Epithelial cell of esophagus (primary cell): ENCODE measurements at places on chromosomes 4 and X.

GRCh38 chr4:140372751-140373327 lies 607 bp upstream of the SCOC start:
- peak; percentile 19 for DNase-seq

DNA sequence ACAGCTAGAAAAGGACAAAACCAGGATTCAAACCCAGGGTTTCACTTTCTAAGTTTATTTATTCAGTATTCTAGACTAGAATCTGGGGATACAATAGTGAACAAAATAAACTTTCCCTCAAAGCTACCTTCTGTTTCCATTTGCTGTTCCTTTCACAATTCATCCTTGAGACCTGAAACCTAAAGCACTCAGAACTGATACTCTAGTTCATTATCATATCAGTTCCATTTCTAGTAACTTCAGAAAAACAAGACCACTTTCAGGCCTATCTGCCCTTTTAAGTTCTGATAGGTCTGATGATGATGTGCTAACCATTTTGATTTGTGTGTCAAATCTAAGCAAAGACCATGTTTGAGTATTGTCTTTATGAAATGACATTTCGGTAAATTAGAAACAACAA lies 7.8 kb upstream of the XK start:
- DNase-seq, result no peak

DNA sequence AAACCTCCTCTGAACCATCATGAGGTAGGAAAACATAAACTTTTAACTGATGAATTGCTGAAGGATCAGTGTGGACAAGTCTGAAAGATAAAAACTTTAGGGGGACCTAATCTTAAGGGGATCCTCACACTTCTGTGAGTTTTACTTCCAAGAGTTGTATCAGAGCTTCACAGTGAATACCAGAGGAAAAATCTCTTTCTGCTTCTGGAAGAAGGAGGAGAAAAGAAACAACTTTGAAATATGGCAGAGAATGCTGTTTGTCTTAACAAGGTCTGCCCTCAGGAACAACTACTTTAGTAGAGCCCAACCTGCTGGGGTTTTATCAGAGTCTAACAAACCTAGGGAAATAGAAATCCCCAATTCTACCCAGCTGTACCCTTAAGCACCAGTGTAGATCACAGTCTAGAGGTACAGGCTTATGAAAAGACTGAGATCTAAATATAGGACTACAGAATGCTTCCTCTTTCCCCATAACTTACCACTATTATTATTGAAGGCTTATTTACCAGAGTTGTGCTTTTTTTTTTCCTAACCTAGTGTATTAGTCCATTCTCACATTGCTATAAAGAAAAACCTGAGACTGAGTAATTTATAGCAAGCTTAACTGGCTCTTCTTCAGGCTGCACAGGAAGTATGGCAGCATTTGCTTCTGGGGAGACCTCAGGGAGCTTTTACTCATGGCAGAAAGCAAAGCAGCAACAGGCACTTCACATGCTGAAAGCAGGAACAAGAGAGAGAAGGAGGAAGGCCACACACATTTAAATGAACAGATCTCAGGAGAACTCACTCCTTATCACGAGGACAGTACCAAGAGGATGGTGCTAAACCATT lies 167.9 kb downstream of the CAMK2D start:
- no peak for DNase-seq

DNA sequence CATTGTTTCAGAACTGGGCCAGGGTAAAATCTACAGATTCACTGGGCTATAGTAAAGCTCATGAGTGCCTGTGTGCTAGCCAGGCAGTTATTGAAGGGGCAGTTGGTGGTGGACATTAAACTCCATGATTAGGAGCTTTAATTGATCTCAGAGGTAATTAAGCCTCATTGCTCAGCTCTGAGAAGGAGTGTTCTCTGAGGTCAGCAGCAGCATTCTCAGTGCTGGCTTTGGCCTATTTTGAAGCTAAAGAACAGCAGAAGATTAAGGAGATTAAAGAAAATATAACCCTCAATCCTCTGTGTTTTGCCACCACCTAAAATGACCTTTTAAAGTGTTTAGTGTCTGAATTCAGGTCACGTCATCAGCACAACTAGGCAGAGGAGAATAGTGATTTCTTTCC lies 42.5 kb downstream of the EGF start:
- no peak for DNase-seq
